ENCODE measurements at places on chromosomes 2 and 18.

GRCh38 chr18:4358618-4359017, 96.5 kb downstream of the DLGAP1 start:
- DNase-seq: no peak

DNA sequence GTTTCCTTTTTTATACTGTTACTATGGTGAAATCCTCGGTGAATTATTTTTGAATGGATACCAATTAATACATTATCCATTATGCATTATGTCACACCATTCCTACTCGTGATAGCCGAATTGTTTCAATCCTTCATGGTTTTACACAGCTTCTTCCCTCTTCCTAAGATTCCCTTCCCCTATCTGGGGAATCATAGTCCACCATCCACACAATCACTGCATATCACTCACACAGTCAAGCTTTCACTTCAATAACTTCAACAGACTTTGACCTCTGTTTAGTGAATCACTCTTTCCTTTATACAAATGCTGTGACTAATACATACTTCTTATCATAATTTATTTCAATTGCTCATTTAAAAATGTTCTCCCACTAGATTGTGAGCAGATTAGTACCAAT, 1108.1 kb upstream of the LRRTM1 start:
- no peak for DNase-seq

DNA sequence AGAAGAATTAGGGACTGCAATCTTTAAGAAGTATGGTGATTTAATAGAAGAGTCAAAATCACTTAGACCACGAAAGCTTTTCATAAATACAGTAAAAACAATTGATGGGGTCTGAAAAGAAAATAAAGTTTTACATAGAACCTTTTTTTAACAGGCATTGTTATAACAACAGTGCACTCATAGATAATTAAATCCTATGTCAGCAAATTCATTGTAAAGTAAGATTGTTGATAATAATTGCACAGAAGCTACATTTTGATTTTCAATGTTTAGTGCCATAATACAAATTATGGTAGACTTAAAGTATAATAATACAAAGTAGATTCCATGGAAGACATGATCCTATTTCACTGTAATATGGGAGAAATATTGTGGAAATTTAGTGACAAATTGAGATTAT, 130.7 kb upstream of the FSIP2 start:
- DNase-seq: no peak

- DNase-seq: no peak
Observed at GRCh38 chr18:13185675-13186198, 32.8 kb upstream of the LDLRAD4 start.

- DNase-seq: no peak
Observed at GRCh38 chr2:42186366-42186765, 17.2 kb downstream of the EML4 start.

GRCh38 chr18:75124991-75125381, 84.0 kb downstream of the PTGR3 start:
- no peak for DNase-seq

GRCh38 chr18:63881851-63882250, 5.7 kb upstream of the SERPINB2 start:
- no peak for DNase-seq

GRCh38 chr2:110780461-110780860, 48.1 kb downstream of the ACOXL start:
- no peak for DNase-seq
